Muscle of leg (tissue), 16 donors: ENCODE measurements at places on chromosomes 7 and 10. TPM values are rescaled to one million over a fixed set of nuclear protein-coding genes. Genes with fewer than 3 reads are reported as not detected.

DNA sequence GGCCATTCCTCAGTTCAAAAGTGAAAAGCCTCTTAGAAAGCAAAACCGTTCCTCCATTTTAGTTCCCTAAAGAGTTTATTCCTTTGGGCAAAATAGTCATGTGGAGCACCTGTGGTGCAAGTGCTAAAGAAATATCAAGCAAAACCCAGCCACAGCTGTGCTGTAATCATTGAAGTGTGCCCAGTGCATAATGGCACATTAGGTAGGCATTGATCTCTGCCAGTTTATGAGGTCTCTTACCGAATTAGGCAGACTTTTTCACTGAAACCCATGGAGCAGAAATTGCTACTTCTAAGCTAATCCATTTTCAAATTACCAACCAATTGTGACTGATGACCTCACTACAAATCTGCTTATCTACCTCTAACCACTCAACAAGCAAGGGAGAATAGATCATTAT lies 97.2 kb upstream of the SEMA3A start:
- no peaks in the 10 kb centered on the region for H3K4me1 ChIP-seq
- no peaks in the 10 kb centered on the region for H3K27me3 ChIP-seq
- H3K36me3 ChIP-seq = no peaks in the 10 kb centered on the region
- no peak overlapping the region for H3K27ac ChIP-seq
- no peak for DNase-seq

GRCh38 chr10:102975483-102976379 lies 57.6 kb downstream of the CNNM2 start:
- H3K4me3 ChIP-seq = no peak overlapping the region
- H3K36me3 ChIP-seq = no peaks in the 10 kb centered on the region
- H3K27ac ChIP-seq = no peak overlapping the region
- no peaks in the 10 kb centered on the region for H3K4me1 ChIP-seq
- H3K27me3 ChIP-seq = no peaks in the 10 kb centered on the region
- no peak for DNase-seq

The CLEC2L gene
- 0.90 TPM for polyA plus RNA-seq

The ASB4 gene
- 18.6 TPM for polyA plus RNA-seq

The CYP3A7 gene
- 6.2 TPM for polyA plus RNA-seq

The CHST3 gene
- 12.0 TPM for polyA plus RNA-seq

The MMD2 gene
- polyA plus RNA-seq = 0.07 TPM
